ENCODE measurements at places on chromosomes 6 and 20.
A peak's percentile ranks its signal among the peaks of the same experiment; 100 is the strongest.

- DNase-seq = no peak
These were observed 17.6 kb upstream of the IFNGR1 start for GRCh38 chr6:137236581-137237355.

- DNase-seq = no peak
These were observed 156.7 kb downstream of the PREX1 start for GRCh38 chr20:48671141-48671540.

DNA sequence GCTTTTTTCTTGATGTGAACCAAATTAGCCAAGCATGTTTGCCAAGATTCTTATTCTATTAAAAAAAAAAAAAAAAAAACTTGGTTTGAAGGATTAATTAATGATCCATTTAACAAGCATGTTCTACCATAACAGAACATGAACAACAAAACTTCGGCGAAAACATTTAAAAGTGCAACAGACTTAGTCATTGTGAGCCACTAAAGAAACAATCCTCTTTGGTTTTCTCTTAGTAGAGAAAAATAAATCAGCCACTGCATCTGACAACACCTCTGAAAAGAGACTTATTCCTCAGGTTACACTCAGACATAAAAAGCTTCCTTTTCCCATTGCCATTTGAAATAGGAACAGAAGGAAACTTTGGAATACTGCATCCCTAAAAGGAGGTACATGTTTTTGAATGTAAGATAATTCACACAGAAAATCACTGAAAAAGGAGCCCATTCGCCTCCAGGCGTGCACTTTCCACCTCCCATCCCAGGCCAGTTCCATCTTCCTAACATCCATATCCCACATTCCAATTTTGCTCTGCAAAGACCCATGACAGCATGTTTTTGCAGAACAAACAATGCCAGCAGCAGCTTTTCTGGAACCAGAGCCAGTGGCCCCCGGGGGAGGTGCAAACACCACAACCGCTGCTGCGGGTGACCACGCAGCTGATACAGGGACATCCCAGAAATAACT lies 79.5 kb downstream of the ZMYND8 start:
- peak; percentile 60 for DNase-seq

GRCh38 chr20:19114410-19114809 lies 98.0 kb upstream of the SLC24A3 start:
- no peak for DNase-seq

DNA sequence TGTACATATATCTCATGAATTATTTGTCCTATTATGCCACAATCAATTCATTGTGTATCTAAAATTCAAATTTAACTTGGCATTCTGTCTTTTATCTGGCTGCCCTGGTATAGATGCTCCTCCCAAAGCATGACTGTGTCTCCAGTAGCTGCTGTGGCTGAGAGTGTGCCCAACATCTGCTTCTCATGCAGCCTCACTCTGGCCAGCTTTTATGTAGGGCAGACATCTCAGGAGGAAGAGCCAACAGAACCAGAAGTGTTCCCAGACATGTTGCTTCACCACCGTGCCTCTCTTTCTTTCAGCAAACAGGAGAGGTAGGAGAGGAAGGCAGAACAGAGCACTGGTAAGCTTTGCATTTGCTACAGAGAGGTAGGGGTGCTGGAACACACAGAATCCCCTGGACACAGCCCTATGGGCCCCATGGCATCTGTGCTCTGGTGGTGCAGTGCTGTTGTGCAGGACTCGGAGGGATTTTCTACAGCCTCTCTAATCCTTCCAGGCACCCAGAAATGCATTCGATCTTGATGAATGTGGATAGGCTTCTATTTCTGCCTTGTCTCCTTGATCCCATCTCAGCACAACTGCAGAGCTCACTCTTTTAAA lies 637.1 kb downstream of the UTRN start:
- no peak for DNase-seq

DNA sequence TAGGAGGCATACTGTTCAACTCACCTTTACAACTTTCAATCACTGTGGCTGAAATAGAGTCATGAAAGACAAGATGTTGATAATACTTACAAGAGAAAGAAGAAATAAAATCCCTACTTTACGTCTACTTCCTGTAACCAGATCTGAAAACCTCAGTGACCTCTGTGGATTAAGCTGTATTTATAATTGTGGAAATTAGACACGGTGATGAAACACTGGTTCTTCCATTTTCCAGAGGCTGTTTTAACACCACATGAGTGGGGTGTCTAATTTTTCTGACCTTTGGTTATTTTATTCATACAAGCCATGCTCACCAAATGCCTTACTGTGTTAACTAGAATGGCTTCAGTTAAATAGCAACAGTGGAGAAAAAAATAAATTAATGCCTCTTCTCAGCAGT lies 58.5 kb upstream of the HIVEP1 start:
- DNase-seq = no peak

GRCh38 chr6:24802271-24803059 lies 3.7 kb upstream of the ARMH2 start:
- no peak for DNase-seq

DNA sequence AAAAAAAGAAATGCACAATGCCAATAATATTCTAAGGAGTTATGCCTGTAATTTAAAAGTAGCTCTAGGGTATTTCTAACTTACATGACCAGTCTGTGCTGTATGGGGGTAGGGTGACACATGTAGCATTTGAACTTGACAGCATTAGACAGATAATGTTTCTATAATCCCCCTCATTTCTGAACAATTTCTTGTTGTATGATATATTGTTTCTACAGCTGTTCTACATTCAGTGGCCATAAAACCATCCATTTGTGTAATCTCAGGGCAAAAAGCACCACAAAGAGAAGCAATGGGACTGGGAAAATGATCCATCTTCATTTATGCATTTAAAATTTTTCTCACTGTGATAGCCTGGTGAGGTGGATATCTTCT lies 767.8 kb downstream of the TFAP2A start:
- DNase-seq = no peak

DNA sequence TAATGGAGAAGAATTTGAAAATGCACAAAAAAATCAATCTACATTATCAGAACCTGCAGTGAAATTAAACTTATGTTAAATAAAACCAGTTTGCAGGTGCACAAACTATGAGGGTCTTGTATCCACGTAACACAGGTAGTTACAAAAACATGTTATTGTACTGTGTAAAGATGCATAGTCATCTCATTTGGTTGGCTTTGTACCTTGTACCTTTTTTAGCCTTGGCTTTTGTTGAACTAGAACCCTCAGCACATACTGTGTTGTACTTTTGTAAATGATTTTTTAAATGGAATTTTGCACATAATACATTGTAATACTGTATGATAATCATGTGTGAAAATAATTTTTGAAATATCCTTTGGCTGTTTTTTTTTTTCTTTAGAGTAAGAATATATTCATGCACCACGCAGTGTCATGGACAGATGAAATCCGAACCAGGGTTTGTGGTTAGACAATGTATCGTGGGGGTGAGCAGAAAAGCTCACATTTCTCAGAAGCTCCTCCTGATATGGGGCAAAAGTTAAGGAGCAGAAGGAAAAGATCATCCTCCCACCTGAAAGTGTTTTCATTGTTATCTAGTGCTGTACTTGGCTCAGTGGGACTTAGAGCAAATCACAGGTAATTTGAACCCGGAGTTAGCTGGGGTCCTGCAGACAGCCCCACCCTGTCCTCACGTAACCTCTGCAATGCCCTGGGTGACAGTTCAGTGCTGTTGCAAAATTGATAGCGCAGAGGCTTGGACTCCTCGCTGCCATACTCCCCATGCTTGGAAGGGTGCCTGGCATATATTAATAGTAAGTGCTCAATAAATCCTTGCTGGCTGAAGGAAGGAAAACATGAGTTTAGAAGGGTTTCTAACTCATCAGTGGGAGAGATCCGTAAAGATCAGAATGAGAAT lies 14.8 kb upstream of the NAA20 start:
- DNase-seq = no peak

GRCh38 chr6:152270301-152270925 lies 366.7 kb downstream of the SYNE1 start:
- no peak for DNase-seq

DNA sequence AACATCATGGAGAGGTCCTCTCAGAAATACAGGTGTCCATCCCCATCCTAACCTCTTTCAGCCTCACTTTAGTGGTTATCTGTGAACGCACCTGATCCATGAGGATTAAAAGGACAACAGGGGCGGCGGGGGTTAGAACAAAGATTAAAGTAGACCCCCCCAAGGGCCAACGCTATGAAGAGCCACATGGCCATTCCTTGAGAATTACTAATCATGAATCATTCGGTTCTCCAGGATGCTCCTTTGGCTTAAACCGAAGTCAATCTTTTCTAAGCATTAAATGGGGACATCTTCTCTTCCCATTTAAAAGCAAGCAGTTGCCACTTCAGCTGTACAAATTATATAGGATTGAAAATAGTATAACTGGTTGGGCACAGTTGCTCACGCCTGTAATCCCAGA lies 212.4 kb downstream of the GMPR start:
- no peak for DNase-seq

DNA sequence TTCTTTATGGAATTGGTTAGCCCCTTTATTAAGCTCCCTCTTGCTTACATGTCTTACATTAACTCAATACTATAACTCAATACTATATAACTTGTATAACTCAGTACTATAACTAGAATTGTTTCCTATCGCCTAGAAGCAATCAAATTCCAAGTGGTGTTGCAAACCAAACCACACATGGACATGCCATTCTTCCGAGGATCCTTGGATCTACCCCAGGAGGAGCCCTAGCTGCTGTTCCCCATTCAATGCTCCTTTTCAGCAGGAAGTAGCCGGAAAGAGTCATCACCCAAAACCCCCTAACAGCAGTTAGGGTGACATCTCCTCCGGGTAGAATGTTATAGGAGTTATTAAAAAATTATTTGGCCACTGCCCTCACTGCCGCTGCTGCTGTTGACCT lies 40.5 kb downstream of the PLN start:
- no peak for DNase-seq

DNA sequence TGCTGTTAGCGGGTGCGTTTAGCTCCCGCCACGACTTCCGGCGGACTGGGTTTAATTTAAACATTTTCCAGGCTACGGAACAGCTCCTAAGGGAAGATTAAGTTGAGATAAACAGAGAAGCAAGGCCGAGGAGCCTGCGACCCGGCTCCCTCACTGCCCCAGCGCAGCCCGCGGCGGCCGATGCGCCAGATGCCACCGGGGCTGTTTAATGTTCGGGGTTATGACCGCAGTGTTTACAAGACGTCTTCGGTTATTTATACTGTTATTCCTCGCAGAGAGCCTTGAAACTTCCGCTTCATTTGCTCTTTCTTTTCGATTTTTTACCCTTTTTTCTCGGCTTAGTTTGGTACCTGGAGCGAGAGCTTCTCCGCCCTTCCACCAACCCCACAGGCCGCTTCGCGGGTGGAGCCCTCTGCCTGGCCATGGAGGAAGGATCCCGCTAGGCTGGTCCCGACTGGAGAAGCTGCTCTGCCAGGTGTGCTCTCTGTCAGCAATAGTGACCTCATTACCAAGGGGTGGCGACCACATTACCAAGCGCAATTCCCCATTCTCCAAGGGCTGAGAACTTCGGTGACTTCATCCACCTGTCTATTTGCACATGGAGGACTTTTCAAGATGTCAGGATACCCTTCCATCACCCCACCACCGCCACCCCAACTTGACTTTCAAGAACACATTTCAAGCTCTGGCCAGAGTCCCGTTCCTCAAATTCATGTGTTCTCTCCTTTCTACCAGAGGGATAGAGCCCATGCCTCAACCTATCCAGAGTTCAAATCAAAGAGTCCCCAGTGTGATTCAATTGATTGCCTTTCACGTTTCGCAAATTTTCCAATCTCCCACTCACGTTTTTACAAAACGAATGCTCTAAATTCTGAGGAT lies 4.1 kb downstream of the TCF21 start:
- no peak for DNase-seq

DNA sequence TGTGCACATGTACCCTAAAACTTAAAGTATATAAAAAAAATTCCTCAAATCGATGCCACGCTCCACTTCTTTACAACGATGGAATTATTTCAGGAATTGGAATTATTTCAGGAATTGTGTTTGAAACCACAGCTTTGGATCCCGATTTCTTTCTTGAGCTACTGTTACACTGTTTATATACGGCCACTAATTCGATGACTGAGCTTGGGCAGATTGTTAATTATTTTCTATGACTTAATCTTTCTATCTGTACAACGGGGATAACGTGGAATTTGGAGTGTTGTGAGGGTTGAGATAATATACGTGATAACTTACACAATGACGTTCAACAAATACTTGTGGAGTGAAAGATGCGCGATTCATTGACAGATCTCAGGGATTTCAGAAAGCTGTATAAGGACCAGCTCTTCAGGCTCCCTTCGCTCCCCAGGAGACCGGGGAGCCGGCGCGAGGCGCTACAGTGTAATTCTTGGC lies 171.3 kb downstream of the SLC16A10 start:
- no peak for DNase-seq

GRCh38 chr20:16292226-16292880 lies 280.9 kb downstream of the KIF16B start:
- DNase-seq = no peak

DNA sequence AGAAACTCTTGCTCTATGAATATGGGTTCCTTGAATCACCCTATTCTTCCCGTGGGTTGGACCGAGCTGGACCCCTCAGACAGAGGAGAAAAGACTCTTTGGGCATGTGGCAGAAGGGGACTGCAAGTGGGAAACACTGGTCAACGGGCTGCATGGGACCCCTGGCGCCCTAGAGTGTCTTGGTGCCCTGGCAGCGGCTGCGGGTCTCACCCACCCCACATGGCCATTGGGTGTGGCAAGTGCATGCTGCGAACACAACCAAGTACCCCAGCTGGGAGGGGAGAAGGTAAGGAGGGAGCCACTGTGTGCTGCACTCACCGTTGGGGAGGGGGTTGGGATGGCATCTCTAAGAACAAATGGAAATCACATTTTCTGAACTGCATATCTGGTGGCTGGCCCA lies 438.8 kb upstream of the EYS start:
- no peak for DNase-seq

- DNase-seq = no peak
These were observed 30.6 kb downstream of the PREP start for GRCh38 chr6:105372142-105372848.

DNA sequence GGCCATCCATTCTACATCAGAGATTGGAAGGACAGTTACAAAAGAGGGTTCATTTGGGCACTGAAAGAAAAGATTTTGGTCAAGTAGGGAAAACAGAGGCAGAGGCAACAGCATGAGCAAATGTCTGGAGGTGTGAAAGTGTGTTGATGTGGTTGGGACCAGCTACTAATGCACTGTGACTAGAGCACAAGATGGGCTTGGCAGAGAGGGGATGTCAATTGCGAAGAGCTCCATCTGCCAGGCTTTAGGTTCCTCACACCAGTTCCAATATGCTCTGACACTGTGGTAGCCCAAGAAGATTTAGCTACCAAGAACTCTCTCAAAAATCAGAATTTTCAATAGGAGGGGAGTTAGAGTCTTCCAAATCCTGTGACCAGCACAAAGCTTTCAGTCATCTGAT lies 42.1 kb downstream of the TRAF3IP2 start:
- no peak for DNase-seq

DNA sequence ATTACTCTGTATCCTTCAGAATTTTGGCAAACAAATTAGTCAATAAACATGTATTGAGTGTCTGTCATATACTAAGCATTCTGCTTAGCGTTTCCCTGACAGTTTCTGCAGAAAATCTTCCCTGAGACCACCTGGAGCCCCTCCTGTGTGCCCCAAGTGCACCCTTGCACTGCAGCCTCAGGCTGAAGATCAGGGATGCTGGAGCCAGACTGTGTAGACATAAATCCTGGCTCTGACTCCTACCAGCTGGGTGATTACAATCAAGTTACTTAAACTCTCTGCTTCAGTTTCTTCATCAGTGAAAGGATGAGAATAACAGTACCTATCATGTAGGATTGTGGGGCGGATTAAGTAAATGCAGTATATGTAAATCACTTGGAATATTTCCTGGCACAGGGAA lies 53.4 kb upstream of the VSTM2L start:
- no peak for DNase-seq
